NCI-H345 (cell line): ENCODE measurements at places on chromosomes 4 and X.

DNA sequence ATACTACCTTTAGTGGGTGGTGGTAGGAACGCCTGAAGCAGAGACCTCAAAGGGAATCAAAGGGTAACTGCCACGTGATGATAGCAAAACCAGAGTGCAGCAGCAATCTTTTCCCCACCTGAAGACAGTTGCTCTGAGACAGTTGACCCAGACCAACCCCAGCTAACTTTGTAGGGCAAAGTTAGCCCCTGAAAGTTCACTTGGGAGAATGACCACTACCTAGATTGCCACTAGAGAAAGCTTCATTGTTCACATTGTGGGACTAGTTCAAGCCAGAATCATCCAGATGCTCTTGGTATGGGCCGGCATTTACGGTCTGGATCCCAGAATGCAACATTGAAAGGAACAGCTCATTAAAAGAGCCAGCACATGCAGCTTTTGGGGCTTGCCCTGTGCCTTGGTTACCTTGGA lies 4.1 kb downstream of the SEPTIN6 start:
- DNase-seq = no peak

DNA sequence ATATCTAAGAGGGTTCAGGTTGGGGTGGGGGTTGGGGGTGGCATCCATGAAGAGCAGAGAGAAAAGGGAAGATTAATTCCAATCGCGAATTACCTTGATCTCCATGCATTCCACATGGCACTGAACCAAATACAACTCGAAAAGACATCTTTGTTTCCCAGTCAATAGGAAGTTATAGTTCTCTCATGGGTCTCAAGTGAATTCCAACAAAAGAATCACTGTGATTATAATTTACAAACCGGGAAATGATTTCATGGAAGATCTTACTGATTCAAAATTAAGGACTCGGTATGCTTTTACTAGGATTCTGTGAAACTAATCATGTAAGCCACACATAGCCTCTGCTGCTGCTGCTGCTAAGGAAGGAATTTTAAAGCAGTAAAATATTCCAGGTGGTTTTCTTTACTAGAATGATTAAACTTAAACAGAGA lies 26.6 kb upstream of the AMELX start:
- DNase-seq = no peak

- no peak for DNase-seq
Observed at GRCh38 chrX:111585337-111585736, 73.9 kb downstream of the SERTM2 start.

- DNase-seq = no peak
Observed at GRCh38 chr4:71303850-71304249, 35.0 kb upstream of the SLC4A4 start.

GRCh38 chrX:69029771-69030170 lies 135.5 kb downstream of the PJA1 start:
- no peak for DNase-seq

- DNase-seq = no peak
Observed at GRCh38 chrX:71556036-71556435, 22.2 kb upstream of the GCNA start.

DNA sequence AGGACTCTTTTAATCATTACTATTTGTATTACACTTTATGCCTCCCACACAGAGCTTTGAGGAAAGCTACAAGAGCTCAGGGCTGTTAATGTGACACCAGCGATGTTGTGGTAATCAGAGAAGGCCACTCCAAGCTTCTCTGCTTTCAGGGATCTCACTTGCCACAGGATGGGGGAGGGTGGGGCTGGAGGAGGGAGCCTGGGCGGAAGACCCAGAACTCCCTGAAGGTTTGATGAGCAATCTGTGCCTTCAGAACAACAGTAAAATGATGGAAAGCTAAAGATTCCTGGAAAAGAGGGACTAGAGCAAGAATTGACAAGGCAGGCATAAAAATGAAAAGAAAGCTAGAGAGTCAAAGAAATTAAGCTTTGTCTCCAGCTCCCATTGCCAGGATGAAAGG lies 75.6 kb downstream of the MAML3 start:
- DNase-seq = peak; percentile 18

GRCh38 chr4:82373486-82373815 lies 340 bp downstream of the HNRNPD start:
- DNase-seq = peak; percentile 44

DNA sequence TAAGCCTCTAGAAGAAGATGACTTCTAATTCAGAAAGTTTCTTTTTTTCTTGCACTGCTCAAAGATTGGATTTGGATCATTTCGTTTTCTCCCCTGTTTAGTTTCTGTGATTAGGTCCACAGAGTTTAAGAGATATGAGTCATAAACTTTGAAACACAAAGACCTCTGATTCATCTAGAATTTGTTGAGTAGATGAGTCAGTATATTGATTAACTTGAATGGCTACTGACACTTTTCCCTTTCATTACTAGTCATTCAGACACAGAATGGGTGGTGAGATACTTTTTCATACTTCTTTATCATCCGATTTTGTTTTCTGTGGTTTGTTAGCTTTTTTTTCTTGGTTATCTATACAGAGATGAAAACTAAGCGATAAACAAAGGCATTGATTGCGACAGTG lies 34.1 kb upstream of the AFF2 start:
- DNase-seq = no peak

GRCh38 chr4:112645541-112646329 lies 8.8 kb downstream of the LARP7 start:
- DNase-seq = no peak

- DNase-seq = no peak
Observed at GRCh38 chr4:117577686-117578311, 456.5 kb upstream of the NDST3 start.

GRCh38 chrX:40346379-40346778 lies 234.4 kb upstream of the ATP6AP2 start:
- no peak for DNase-seq

- DNase-seq = no peak
Observed at GRCh38 chr4:24245491-24245820, 338.9 kb downstream of the DHX15 start.
